Keratinocyte (primary cell): ENCODE measurements at places on chromosomes 1 and 21.

GRCh38 chr1:226656201-226656600 is 82.9 kb downstream of the ITPKB start:
- DNase-seq: no peak

DNA sequence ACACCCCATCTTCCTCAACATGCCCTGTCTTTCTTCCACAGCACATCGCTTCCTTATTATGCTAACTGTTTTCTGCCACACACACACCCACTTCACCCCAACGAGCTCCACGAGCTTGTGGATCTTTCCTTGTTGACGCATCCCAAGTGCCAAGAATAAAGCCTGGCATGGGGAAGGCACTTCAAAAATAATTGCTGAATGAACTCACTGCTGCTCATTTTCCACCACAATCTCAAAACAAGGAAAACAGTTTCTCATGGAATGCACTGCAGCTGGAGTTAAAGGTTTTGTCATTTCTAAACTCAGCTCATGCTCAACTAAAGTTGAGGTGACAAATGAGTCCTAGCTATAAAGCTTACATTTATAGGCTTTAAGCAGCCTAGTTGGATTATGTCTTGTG is 86.0 kb downstream of the TIAM1 start:
- DNase-seq: no peak

- DNase-seq: no peak
Measured at GRCh38 chr1:30518696-30519095, 204.7 kb downstream of the MATN1 start.

DNA sequence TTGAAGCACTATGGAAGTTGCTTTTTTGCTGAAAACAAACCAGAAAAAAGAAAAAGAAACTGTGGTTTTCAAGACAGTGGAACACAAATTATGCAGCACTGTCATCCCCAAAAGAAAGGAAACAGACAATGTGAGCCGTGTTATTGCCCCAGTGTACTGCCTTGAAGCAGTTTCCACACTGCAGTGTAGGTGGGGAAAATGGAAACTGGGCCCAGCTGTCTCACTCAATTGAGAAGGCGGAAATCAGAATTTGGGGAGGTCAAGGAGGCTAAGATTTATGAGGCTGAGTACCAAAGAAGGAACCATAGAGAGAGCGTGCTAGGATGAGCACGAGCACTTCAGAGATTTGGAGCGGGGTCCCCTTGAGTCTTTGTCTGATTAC is 55.5 kb downstream of the MPZL1 start:
- no peak for DNase-seq

DNA sequence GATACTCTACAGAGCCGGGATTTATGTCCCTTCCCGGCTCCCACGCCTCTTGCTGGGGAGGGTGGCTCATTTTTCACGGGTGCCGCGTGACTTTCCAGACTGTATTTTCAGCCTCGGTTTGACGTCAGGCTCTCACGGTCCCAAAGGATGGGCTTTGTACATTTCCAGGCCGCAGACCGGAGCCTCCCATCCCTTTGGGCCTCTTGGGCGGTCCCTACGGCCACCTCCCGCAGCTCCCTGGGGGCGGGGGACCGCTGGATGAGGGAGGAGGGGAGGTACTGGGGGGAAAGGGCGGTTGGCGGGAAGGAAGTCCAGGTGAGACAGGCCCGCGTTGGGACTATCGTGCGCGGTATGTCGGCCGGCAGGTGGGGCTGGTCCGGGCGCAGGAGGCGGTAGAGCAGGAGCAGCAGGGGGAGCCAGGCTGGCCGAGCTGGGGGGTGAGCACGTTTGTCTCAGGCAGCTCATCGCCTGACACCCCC is 17.9 kb downstream of the UBL4B start:
- no peak for DNase-seq

GRCh38 chr1:115326419-115326818 is 11.6 kb downstream of the NGF start:
- no peak for DNase-seq

- no peak for DNase-seq
Measured at GRCh38 chr1:209926045-209926444, 12.0 kb upstream of the SYT14 start.

DNA sequence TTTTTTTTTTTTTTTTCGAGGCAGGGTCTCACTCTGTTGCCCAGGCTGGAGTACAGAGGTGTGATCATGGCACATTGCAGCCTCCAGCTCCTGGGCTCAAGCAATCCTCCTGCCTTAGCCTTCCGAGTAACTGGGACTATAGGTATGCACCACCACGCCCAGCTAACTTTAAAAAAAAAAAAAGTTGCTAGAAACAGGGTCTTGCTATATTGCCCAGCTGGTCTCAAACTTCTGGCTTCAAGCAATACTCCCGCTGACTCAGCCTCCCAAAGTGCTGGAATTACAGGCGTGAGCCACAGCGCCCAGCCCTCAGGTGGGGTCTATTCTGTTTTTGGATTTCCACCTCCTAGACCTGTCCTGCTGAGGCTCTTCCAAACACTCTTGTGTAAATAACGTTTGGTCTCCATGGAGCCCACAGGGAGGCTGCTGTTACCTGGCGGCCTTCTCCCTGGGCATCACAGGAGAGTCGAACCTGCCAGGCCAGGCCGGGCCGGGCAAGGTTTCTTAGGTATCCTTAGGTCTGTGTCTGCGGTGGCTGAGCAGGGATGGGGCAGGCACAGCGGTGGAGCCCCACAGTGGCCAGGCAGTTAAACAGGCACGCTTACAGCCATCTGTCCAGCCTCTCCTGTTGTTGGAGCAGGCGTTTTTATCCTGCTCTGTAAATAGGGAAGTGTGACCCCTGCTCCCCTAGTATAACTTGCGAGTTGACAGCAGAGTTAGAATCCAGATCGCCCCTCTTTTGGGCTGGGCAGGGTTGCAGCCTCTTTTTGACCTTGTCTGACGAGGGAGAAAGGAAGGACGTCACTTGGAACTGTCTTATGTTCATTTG is 18.8 kb downstream of the PLEKHM2 start:
- DNase-seq: no peak
